Activated CD8-positive, alpha-beta T cell treated with anti-CD3 and anti-CD28 coated beads for 36 hours (primary cell): ENCODE measurements at places on chromosomes 7 and 10. TPM values are rescaled to one million over a fixed set of nuclear protein-coding genes. Genes with fewer than 3 reads are reported as not detected.

DNA sequence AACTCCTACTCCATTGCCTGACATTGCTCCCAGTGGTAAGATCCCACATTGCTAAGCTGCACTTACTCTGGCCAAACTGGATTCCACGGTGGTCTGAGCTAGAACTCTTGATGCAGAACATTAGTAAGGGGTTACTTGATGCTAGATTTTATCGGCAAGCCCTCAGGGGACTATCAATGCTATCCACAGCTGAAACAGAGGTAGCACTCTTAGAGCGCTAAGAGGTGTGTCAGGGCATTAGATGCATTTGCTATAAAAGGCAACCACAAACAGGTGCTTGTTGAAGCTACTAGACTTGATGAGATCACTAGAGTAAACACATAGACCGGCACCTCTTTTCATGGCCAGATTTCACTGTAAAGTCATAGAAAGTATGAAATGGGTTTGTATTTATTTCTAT is 116.3 kb downstream of the MDFIC start:
- no peaks in the 10 kb centered on the region for H3K36me3 ChIP-seq
- no peak overlapping the region for H3K27ac ChIP-seq
- H3K4me3 ChIP-seq, result no peak overlapping the region
- H3K27me3 ChIP-seq, result no peaks in the 10 kb centered on the region
- no peak for DNase-seq

DNA sequence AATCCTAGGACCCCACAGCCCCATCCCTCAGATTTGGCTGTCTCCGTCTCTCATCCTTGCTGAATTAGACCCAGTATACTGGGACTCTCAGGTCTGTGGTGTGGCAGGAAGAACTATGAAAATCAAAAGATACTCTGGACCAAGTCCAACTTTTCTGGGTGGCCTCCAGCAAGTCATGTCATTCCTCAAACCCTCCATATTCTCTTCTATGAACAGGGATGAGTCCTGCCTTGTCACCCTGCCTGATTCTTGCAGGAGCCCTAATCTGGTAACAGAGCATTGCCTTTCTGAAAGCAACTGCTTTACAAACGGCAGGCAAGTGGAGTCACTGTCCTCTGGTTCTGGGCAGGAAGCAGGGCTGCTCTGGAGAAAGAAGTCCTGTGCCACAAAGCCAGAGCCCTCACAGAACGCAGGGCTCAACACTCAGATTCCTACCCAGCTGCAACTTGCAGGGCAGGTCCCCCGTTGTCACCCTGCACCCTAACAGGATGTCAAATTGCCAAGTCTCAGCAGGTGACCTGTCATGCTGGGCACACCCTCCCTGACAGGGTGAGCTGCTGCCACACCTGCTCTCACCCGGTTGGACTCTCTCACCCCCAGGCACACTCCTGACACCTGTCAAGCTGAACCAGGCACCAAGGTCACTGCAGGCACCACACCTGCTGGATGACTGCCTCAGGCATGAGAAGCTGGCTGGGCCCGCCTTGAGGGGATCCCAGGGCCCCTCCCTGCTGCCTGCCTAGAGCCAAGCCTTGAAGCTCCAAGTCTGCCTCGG is 227.7 kb downstream of the KCNMA1 start:
- no peaks in the 10 kb centered on the region for H3K36me3 ChIP-seq
- no peak for DNase-seq
- no peaks in the 10 kb centered on the region for H3K27me3 ChIP-seq
- no peak overlapping the region for H3K4me3 ChIP-seq

- peak; percentile 62 for DNase-seq
- H3K4me1 ChIP-seq, result peaks cover 38% of the 10 kb centered on the region
- H3K4me3 ChIP-seq, result peak overlapping the region; percentile 71
- peak overlapping the region; percentile 84 for H3K27ac ChIP-seq
- H3K36me3 ChIP-seq, result no peaks in the 10 kb centered on the region
- H3K27me3 ChIP-seq, result no peaks in the 10 kb centered on the region
Measured at GRCh38 chr10:24951201-24952142, 934 bp downstream of the PRTFDC1 start.

Gene BMPER
- total RNA-seq, result not detected

Gene C10orf62
- not detected for total RNA-seq

GRCh38 chr10:122852261-122852660 is 6.6 kb upstream of the CUZD1 start:
- peak overlapping the region; percentile 38 for H3K27ac ChIP-seq
- peaks cover 18% of the 10 kb centered on the region for H3K4me1 ChIP-seq
- peaks cover 59% of the 10 kb centered on the region for H3K36me3 ChIP-seq
- no peak for DNase-seq
- no peaks in the 10 kb centered on the region for H3K27me3 ChIP-seq
- H3K4me3 ChIP-seq, result no peak overlapping the region

DNA sequence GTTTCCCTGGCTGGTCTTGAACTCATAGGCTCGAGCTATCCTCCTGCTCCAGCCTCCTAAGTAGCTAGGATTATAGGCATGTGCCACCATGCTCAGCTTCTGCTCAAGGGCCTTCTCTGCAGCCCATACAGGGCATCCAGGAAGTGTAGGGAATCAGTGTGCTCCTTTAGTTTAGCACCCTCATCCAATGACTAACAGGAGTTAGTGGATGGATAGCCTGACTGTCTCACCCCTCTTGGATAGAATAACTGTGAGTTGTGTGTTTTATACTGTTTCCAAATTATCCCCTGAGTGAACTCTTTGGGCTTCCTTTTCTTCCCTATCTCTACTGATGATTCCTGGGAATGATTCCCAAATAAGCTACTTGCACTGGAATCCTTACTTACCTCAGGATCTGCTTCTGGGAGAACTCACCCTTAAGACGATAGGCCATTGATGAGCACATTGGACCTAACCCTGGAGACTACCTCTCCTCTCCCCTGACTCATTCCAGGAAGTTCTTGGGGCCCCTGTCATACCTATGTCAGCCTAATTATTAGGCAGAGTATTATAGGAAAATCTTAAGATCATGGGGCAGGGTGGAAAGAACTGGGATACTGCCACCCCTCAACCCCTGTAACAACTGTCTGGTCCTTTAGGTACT is 18.5 kb downstream of the STRIP2 start:
- no peak overlapping the region for H3K27ac ChIP-seq
- no peak overlapping the region for H3K4me3 ChIP-seq
- no peak for DNase-seq
- no peaks in the 10 kb centered on the region for H3K4me1 ChIP-seq
- H3K36me3 ChIP-seq, result peaks cover 41% of the 10 kb centered on the region

Gene AASS
- 0.76 TPM for total RNA-seq

- peak overlapping the region; percentile 83 for H3K4me3 ChIP-seq
- H3K27me3 ChIP-seq, result no peaks in the 10 kb centered on the region
Measured at GRCh38 chr7:151078233-151079040, 2.2 kb downstream of the FASTK start.

Gene MKI67
- 230 TPM for total RNA-seq

Gene CTNNA3
- not detected for total RNA-seq

Gene C10orf67
- 0.25 TPM for total RNA-seq

DNA sequence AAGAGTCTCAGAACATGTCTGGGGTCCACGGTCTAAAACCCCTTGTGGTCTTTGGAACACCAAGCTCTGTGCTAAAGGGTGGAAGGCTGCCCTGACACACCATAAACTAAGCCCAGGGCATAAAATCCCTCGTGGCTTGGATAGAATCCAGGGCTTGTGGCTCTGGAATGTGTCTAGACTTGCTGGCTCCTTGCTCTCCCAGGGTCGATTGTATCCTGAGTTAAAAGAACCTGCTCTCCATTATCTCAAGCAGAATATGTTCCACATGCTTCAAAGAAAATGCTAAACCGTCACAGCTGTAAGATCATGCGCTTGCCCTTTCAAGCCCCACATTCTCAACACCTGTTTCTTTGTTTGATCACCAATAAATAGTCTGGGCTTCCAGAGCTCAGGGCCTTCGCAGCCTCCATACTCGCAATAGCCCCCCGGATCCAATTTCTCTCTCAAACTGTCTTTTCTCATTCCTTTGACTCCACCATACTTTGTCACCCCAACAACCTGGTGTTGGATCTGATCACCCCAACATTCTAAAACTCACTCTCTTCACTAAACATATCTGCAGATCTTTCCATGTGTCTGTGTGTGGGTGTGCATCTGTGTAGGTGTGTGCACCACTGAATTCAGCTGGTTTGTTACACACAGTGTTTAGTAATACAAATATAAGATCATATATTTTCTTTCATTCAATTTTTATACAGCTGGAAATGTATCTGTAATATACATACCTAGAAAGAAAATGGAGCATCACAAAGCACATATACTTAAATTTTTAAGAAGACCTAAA is 238.5 kb downstream of the ZMYND11 start:
- H3K27me3 ChIP-seq, result peaks cover 2% of the 10 kb centered on the region
- peaks cover 2% of the 10 kb centered on the region for H3K4me1 ChIP-seq
- no peak for DNase-seq
- no peak overlapping the region for H3K4me3 ChIP-seq

Gene ING3
- total RNA-seq, result 21.7 TPM

- H3K27ac ChIP-seq, result no peak overlapping the region
- H3K4me3 ChIP-seq, result no peak overlapping the region
- no peak for DNase-seq
- peaks cover 10% of the 10 kb centered on the region for H3K4me1 ChIP-seq
Measured at GRCh38 chr10:8908013-8908412, 853.5 kb downstream of the GATA3 start.

Gene TRIM50
- total RNA-seq, result not detected

Gene ANXA8L1
- total RNA-seq, result not detected

DNA sequence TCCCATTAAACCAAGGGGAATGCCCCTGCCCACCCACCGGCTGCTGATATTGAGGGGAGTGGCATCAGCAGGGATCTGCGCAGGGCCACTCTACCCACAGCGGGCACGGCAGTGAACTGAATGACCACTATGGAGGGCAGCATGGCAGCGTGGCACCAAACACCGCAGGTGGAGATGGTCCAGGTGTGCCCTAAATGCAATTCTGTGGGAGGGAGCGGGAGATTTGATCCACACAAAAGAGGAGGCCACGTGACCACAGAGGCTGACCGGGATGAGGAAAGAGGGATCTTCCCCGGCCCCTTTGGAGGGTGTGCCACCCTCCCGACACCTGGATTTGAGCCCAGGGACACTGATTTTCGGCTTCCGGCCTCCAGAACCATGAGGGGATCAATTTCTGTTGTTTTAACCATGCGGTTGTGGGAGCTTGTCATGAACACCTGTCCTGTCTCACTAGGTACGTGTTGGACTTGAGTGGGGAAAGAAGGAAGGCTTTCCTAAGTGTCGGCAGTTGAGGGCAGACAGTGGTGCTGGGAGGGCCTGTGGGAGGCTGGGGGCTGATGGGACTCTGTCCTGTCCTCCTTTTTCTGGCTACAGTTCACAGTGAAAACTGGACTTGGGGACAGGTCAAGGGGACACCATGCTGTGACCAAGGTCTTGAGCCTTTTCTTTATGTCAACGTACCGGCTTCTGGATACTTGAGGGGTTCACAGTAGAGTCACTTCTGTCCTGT is 66.1 kb downstream of the CFAP46 start:
- peaks cover 12% of the 10 kb centered on the region for H3K27me3 ChIP-seq
- no peaks in the 10 kb centered on the region for H3K36me3 ChIP-seq
- no peaks in the 10 kb centered on the region for H3K4me1 ChIP-seq
- no peak overlapping the region for H3K4me3 ChIP-seq
- no peak for DNase-seq

Gene IFIT1B
- total RNA-seq, result not detected

DNA sequence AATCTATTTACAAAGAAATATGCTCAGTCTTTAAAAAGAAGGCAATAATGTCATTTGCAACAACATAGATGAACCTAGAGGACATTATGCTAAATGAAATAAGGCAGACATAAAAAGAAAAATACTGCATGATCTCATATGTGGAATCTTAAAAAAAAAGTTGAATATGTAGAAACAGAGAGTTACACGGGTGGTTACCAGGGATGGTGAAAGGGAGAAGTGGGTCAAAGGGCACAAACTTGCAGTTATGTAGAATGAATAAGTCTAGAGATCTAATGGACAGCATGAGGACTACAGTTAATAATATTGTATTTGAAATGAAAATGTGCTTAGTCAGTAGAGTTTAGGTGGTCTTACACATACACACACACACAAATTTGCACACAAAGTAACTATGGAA is 88.2 kb upstream of the CCDC71L start:
- peaks cover 15% of the 10 kb centered on the region for H3K4me1 ChIP-seq
- no peak overlapping the region for H3K27ac ChIP-seq
- peaks cover 1% of the 10 kb centered on the region for H3K27me3 ChIP-seq
- no peak for DNase-seq

Gene EIF5AL1
- 1.1 TPM for total RNA-seq

DNA sequence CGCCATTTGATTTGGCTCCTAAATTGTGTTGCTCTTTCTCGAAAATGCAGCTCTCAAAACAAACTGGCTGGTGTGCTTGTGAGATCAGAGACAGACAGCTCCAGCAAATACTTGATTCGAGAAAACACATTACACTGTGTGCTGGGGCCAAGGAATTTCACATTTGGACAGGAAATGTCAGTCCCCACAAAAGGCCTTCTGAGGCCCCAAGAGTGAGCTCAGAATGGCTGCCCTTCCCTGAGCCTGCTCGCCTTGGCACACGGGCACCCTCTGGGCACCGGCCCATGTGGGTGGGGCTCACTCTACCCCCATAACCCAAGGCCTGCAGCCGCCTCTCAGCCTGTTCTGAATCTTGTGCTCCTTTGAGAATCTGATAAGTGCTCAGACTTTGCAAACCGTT is 13.9 kb upstream of the HSPA12A start:
- peaks cover 20% of the 10 kb centered on the region for H3K27me3 ChIP-seq
- no peaks in the 10 kb centered on the region for H3K36me3 ChIP-seq
- no peak overlapping the region for H3K27ac ChIP-seq
- DNase-seq, result no peak

DNA sequence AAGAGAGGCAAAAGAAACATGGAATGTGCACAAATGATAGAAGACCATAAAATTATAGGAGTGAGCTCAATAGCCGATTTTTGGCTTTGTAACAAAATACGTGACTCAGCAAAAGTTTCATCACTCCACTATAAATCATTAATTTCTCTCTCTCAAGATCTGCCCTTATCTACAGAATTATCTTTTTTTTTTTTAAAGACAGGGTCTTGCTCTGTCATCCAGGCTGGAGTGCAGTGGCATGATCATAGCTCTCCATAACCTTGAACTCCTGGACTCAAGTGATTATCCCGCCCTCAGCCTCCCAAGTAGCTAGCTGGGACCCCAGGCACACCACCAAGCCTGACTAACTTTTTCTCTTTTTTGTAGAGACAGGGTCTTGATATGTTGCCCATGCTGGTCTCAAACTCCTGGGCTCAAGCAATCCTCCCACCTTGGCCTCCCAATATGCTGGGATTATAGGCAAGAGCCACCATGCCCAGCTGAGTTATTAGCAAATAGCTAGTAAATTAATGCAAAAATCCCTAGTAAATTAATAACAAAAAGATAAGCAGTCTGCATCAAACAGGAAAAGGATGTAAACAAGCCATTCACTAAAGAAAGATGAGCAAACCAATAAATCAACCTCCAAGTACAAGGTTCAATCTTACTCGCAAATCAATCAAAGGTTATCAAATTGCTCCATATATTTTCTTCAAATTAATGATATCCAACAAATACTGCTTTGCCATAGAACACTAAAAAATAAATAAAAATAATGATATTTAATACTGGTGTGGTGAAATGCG is 450.7 kb downstream of the PARD3 start:
- DNase-seq, result no peak
- H3K4me1 ChIP-seq, result no peaks in the 10 kb centered on the region
- H3K27me3 ChIP-seq, result no peaks in the 10 kb centered on the region
- no peaks in the 10 kb centered on the region for H3K36me3 ChIP-seq
- H3K27ac ChIP-seq, result no peak overlapping the region
- H3K4me3 ChIP-seq, result no peak overlapping the region

- no peak for DNase-seq
- peaks cover 5% of the 10 kb centered on the region for H3K36me3 ChIP-seq
- H3K27me3 ChIP-seq, result no peaks in the 10 kb centered on the region
Measured at GRCh38 chr7:129947049-129947448, 5.7 kb downstream of the UBE2H start.

Gene NRBF2
- 24.1 TPM for total RNA-seq
